ENCODE measurements at places on chromosomes 3 and 15.

DNA sequence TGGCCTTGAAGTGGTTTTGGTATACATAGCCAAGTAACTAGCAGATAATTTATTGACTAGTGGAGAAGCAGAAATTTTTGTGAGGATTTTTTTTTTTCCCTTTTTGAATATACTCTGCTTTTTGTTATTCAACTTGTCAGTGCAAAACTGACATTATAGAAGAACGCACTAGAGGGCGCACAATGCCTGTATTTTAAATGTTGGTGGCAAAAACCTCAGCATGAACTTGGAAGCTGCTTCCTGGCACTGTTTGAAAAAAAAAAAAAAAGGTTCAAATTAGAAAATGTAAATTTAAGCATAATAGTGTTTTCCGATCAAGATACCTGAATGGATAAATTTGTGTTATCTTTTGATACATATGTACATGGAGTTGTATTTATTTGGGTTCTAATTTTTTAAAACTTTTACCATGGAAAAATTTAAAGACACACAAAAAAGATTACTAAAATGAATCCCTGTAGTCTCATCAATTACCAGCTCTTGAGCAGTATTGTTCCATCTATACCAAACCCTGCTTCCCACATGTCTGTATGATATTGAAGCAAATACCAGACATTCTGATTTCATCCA, 56.0 kb downstream of the SLC25A26 start:
- DNase-seq: peak; percentile 49

DNA sequence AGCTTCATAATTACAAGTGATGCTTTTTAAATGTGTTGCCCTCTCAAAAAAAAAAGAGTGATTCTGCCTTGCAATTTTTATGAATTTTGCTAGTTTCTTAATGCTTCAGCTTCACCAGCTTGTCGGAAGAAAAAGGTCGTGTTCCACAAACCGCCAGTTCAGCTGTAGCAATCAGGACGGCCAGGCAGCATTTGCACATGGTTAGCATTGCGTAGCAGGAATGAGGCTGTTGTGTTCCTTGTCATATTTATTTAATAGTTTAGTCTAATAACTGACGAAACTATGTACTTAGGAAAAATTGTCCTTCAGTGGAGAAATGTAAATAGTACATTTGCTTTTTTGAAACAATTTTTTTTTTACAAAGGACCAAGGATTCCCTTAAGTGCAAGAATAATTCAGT, 64.9 kb upstream of the SELENOK start:
- DNase-seq: no peak

DNA sequence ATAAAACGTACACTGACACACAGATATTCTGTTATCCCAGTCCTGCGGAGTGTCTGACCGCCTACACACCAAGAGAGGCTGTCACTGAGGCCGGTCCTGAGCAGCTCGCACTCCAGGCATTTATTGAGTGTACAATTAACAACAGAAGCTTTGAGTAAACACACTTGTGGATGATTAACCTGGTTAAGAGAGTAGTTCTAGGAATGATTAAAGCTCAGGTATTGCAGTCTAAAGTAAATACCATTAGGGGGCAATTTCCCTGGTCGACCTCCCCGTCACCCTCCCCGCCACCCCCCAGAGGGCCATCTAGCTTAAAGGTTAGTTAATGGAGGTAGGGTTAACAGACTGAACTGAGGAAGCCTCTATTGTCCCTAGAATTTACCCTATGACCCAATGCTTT, 1278.5 kb downstream of the NSUN3 start:
- DNase-seq: no peak

DNA sequence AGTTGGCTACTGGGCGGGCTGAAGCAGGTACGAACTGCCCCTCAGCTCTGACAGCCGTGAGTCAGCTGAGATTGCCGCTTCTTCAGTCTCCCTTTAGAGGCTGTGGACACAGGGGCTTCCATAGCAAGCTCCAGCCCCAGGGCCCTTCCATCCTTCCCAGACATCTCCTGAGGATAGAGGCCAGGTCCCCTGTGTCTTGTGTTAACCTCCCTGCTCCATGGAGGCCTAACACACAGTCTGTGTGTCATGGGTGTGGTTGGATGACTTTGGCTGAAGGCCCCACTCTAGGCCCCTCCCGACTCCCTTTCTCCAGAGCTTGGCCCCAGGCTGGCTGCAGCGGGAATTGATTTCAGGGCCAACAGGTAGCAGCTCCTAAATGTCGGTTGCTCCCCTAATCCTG, 116.1 kb upstream of the TLE3 start:
- no peak for DNase-seq

DNA sequence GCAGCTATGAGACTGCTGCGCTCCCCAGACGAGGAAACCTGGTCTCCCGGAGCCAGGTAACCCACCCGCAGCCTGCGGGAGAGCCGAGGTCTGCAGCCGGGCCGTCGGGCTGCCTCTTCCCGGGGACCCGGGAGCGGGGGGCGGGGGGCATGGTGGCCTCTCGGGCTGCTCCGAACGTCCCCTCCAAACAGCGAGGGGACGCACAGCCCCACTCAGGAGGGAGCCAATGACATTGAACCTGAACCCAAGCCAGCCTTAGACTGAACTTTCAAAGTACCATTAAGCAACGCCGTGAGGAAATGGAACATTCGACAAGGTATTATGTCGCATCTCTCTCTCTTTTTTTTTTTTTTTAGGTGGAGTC, 29.8 kb upstream of the ALDH1A3 start:
- DNase-seq: no peak

DNA sequence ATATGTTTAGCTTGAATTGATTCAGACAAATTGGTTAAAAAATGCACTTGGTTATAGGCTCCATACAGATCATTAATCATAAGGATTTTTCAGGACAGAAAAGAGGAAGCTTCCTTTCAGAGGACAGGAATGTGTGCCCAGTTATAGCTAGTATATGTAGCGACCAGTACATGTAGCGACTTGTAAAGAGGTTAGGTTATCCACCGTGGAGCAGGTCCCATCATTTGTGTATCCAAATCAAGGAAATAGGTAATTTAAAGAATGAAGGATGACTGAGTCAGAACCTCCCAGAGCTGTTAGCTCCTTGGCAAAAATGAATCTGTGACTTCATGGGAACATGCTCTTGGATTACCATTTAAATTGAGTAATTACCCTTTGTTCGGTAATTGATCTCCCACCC, 15.8 kb upstream of the P2RY12 start:
- DNase-seq: no peak

DNA sequence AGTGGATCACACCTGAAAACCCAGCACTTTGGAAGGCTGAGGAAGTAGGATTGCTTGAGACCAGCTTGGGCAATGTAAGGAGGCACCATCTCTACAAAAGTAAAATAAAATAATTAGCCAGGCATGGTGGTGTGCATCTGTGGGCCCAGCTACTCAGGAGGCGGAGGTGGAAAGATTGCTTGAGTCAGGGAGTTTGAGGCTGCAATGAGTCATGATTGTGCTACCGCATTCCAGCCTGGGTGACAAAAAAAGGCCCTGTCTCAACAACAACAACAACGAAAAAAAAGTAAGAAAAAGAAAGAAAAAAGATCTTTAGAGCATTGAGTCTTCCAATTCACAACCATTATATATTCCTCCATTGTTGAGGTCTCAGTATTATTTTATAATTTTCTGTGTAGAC, 192.4 kb upstream of the DPH6 start:
- no peak for DNase-seq

DNA sequence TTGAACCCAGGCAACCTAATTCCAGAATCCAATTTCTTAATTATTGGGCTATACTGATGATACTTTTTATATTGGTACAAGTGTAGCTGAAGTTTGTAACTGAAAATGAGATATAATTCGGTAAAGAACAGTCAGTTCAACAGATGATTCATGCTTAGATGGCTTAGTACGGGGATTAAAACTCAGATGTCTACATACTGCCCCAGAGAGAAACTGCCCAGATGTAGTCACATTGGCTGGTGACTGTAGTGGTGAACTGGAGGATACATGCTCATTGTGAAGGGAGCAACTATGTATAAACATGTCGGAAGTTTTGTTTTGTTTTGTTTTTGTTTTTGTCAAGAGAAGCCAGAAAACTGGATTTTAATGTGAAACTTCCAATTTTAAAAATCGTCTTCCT, 179.6 kb downstream of the ADAMTSL3 start:
- no peak for DNase-seq

DNA sequence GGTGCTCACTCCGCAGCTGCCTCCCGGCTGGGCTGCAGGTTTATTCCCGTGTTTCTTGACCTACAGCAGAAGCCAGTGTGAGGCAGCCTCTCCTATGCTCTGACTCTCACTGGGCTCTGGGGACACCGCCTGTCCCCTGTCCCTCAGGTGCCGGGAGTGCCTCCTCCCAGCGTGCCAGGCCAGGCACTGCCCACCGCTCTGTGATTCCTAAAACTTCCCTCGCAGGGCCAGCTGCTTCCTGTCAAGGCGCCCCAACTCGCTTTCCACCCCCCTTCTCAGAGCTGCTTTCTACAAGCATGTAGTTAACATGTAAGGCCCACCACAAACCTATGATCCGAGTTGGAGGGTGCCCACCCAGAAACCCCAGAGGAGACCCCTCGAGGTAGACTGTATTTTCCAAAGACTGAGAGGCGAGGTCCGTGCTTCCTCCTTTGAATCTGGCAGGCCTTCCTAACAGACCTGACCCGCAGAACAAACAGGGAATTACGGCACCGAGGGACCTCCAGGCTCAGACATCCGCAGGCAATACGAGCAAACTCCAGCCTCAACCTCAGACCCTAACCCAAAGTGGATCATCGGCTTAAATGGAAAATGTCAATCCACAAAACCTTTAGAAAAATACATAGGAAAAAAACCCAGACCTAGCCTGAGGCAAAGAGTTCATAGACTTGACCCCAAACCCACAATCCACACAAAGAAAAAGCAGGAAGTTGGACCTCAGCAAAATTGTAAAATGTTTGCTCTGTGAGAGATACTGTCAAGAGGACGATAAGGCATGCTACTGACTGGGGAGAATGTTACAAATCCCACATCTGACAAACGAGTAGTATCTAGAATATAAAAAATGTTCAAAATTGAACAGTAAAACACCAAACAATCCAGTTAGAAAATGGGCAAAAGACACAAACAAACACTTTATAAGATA, 121.3 kb upstream of the IQSEC1 start:
- DNase-seq: no peak

- DNase-seq: no peak
These were observed 130.1 kb downstream of the EDEM1 start for GRCh38 chr3:5317557-5317956.

DNA sequence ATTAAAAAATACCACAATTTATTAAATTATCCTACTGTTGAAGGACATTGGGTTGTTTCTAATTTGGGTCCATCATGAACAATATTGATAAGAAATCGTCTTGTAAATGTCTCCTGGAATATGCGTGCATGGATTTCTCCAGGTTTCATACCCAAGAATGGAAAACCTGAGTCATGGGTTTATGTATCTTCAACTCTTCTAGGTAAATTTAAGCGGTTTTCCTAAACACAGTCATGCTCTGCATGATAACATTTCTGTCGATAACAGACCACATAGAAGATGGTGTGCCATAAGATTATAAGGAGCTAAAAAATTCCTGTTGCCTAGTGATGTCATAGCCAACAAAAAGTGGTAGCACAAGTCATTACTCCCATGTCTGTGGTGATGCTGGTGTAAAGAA, 39.9 kb upstream of the SCN5A start:
- no peak for DNase-seq

DNA sequence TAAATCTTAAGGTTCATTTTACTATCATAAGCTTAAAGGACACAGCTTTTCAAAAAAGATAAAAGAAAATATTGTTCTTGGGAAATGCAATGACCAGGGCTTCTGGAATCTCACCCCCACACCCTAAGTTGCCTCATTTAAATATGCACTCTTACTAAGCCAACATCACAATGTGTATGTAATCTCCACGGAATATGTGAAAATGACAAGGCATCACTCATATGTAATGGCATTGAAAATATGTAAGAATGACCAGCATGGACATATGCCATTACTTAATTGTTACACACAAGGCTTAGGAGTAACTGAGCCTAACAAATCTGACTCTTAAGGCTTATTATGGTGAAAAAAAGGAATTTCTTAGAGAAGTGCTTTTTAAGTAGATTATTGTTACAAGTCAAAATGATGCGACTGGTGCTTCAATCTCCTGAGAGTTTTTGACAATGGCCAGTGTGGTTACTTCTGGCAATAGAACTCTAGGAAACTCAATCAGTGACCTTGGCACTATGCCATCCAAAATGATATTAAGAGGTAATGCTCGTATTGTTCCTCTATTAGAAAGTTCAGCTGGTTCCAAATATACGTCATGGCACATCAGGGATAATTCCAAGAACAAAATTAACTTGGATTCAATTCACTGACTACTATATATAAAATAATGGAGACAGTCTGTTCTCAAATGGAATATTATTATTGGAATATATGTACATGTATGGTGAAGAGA, 290.0 kb upstream of the PLSCR5 start:
- DNase-seq: no peak

- no peak for DNase-seq
These were observed 77.0 kb upstream of the STAC start for GRCh38 chr3:36303286-36303685.

GRCh38 chr3:80040067-80040466, 272.3 kb upstream of the ROBO1 start:
- no peak for DNase-seq

DNA sequence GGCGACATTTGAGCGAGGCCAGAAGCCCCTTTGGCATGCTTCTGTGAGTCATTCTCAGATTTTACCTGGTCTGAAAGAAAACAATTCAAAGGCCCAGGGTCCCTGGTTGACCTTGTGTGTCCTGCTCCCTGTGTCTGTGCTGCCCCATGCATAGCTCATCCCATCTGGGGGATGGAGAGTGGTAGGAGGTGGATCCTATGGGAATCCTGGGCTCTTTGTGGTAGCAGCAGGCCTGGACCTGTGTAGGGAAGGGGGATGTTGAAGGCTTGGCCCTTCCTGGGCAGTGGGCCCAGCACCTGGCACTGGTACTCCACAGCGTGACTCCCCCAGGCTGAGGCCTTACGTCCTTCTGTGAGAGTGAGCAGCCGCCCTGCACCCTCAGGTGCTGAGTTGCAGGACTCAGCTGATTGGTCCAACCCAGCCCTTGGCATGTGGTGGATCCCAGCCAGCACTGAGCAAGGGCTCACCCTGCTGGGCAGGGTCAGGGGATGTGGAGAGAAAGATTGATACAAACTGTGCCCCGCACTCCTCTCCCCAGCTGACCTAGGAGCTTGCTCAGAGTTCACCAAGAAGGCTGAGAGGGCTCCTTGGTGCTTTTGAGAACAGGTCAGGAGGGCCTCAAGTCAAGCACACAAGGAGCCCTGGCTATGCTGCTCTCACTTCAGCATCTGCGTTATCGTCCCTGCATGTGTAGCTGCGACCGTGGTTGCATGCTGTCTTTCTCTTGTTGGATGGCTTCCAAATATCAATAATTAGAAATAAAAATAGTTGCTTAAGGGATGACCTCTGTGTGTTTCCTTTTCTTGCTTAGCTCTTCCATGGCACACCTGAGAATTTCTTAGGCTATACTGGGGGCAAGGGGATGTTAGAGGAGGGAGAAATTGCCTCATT, 21.4 kb upstream of the JMJD7 start:
- no peak for DNase-seq

- no peak for DNase-seq
These were observed 20.9 kb downstream of the NOX5 start for GRCh38 chr15:69035205-69035917.
